ENCODE measurements at places on chromosomes 6 and 20.

- DNase-seq: no peak
Observed at GRCh38 chr6:1572892-1573291, 36.8 kb upstream of the FOXC1 start.

- no peak for DNase-seq
Observed at GRCh38 chr20:13659288-13659687, 20.6 kb upstream of the TASP1 start.

DNA sequence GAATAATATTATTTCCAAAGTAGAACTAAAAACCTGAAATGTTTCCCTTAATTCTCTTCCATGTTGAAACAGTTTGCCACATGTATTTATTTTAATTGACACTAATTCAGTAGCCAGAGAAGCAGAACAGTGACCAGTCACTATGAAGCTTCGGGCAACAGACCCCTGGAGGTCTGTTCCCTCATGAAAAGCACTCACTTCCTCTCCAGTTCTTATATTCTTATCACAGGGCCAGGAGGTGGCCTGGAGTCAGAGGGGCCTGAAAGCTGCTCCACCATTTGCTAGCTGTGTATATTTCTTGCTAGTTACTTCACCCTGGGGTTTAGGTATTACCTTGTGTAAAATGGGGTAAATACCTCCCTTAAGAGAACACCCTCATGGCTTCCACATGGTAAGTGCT, 49.1 kb downstream of the MAP7 start:
- DNase-seq: no peak

DNA sequence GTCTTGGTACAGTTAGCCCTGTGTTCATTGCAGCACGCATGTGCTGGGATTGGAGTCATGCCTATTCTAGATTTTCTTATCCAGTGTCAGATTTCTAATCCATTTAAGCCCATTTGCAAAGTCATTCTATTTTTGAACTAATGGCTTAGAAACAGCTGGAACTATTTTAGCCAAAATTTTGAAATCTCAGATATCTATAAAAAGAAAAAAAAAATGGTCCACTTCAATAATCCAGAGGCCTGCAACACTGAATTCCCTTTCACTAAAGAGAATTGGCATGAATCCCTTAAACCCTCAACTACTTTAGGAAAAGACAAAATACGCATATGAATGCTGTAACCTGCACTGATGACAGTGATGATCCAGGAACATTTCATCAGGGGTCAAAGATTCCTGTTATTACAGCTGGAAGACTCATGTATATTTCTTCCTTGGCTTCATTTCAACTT, 1.5 kb downstream of the COL21A1 start:
- DNase-seq: no peak

DNA sequence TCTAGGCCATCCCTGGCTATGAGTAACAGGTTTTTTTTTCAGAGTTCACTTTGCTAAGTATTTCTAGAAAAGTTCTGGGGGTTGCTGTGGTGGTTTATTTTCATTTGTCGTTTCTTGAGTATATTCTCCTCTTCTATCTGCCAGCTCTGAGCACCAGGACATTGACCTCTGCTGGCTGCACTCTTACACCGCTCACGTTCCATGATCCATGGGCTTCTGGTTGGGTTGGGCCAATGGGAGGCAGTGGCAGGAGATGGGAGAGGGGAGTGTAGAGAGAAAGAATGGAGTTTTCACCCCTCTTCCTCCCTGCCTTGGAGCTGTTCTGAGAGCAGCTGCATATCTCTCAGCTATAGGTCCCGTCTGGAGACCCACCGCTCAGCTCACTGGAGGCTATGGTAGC, 161.0 kb upstream of the ATXN1 start:
- DNase-seq: no peak

- DNase-seq: no peak
Observed at GRCh38 chr20:19823971-19824370, 65.9 kb downstream of the RIN2 start.

DNA sequence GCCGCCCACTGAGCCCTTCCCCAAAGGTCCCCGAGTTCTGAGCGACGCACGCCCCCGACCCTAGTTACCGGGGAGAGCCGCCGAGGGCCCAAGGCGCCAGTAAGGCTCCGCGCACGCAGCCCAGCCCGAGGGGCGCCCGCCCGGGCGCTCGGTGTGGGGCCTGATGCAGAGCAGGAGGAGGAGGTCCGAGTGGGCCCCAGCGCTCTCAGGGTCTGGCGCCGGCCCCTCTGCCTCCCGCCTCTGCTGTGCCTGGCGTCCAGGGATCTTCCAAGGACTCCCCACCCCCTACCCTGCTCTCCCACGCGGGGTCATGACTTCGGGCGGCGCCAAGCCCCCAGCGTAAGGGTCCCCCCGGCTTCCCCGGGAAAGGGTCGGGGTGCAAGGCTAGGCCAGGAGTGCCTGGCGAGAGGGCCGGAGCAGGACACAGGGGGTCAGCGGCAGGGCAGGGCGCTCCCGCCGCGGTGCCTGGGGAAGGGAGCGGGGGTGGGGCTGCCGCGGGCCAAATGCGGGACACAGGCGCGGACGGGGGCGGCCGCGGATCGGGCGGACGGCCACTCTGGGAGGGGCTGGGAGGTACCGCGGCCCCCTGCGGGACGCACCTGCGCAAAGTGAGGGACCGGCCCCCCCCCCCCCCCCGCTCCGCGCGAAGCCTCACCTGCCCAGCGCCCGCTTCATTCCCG, 637 bp downstream of the ABHD12 start:
- no peak for DNase-seq

DNA sequence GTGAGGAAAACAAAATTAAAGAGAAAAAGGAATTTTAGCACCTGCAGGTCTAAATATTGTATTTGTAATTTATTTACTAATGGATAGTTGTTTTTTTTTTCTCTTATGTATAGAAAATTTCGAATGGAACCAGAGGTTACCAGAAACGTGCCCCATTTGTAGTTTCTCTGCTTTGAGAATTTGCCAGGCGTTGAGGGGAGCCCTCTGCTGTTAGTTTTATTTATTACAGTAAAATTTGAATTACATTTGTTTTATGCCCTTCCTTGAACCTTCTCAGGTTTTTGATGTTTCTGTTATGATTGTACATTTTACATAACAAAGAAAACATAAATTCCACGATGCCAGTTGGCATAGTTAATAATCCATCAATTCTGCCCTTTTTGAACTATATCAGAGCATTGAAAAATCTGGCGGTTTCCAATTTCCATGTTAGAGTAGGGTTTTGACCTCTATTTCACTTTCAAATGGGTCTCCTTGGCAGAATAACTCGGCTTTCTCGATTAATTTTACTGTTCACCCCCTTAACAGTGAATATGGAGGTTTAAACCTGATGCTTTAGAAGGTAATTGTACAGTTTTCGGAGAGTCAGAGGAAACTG, 35.1 kb upstream of the RFPL4B start:
- DNase-seq: no peak

GRCh38 chr20:54474866-54475265, 527 bp upstream of the DOK5 start:
- DNase-seq: no peak

Measured in stimulated activated CD8-positive, alpha-beta memory T cell treated with anti-CD3 and anti-CD28 coated beads, Interleukin-15, amount 100 ng/mL, for 48 hours (primary cell).